ENCODE measurements at places on chromosomes 12 and 14. TPM values are rescaled to one million over a fixed set of nuclear protein-coding genes. Genes with fewer than 3 reads are reported as not detected.

MGP gene
- 369 TPM for total RNA-seq

ABCD4 gene
- total RNA-seq: 20.8 TPM

CCDC38 gene
- not detected for total RNA-seq

CCDC88C gene
- 3.6 TPM for total RNA-seq

ESR2 gene
- total RNA-seq: 0.78 TPM

ADAMTS20 gene
- not detected for total RNA-seq

KRT72 gene
- total RNA-seq: not detected

CRIP2 gene
- 1,081 TPM for total RNA-seq

GAS2L3 gene
- total RNA-seq: 2.7 TPM

POTEG gene
- total RNA-seq: not detected

P2RX7 gene
- 2.0 TPM for total RNA-seq

LGR5 gene
- total RNA-seq: not detected

SYT1 gene
- total RNA-seq: 0.24 TPM

DCN gene
- total RNA-seq: 1,037 TPM

PAWR gene
- total RNA-seq: 11.8 TPM

NGDN gene
- 19.8 TPM for total RNA-seq

INHBC gene
- not detected for total RNA-seq

EIF2S3B gene
- total RNA-seq: 0.62 TPM

SMIM41 gene
- 0.16 TPM for total RNA-seq

TMPRSS12 gene
- not detected for total RNA-seq

RPGRIP1 gene
- 0.60 TPM for total RNA-seq

LBHD2 gene
- not detected for total RNA-seq

BCL2L2 gene
- 35.4 TPM for total RNA-seq

RTN1 gene
- total RNA-seq: 1.6 TPM

BEGAIN gene
- total RNA-seq: 0.68 TPM

TAOK3 gene
- total RNA-seq: 20.3 TPM

SCN8A gene
- total RNA-seq: 0.24 TPM

ATL1 gene
- total RNA-seq: 1.1 TPM

SERPINA5 gene
- 4.1 TPM for total RNA-seq

METAP2 gene
- 53.2 TPM for total RNA-seq

RNASE3 gene
- total RNA-seq: not detected

ATG14 gene
- total RNA-seq: 12.8 TPM

NAV3 gene
- total RNA-seq: 2.6 TPM

KCNC2 gene
- not detected for total RNA-seq

SERPINA3 gene
- total RNA-seq: 112 TPM

CLEC14A gene
- total RNA-seq: 32.0 TPM

CAPS2 gene
- 11.4 TPM for total RNA-seq

NTN4 gene
- 74.5 TPM for total RNA-seq

GNB3 gene
- total RNA-seq: 4.0 TPM

ELK3 gene
- 20.8 TPM for total RNA-seq

STON2 gene
- 12.8 TPM for total RNA-seq

DACT1 gene
- 2.8 TPM for total RNA-seq
